ENCODE measurements at places on chromosomes 11 and 22.

- no peak overlapping the region for H3K27ac ChIP-seq
- no peaks in the 10 kb centered on the region for H3K27me3 ChIP-seq
- DNase-seq = no peak
- no peak overlapping the region for H3K4me3 ChIP-seq
- H3K36me3 ChIP-seq = no peaks in the 10 kb centered on the region
These were observed 1323.8 kb downstream of the BRD1 start for GRCh38 chr22:48503876-48504275.

DNA sequence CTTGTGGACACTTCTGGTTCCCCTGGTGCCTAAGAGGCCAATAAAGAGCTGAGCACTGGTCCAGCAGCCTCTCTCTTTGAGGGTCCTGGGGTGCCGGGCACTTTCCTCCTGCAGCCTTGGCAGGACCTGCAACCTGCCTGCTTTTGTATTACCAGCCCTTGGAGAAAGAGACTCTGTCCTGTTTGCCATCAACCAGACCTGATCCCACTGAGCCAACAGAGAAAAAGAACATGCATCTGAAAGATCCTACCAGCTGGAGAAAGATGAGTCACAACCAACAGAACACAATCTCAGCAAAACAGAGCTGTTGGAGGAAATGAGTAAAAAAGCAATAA, 321.0 kb downstream of the DDX10 start:
- no peaks in the 10 kb centered on the region for H3K4me1 ChIP-seq
- no peaks in the 10 kb centered on the region for H3K27me3 ChIP-seq
- H3K4me3 ChIP-seq = no peak overlapping the region
- DNase-seq = no peak

- DNase-seq = no peak
- H3K27ac ChIP-seq = no peak overlapping the region
- no peaks in the 10 kb centered on the region for H3K27me3 ChIP-seq
- no peaks in the 10 kb centered on the region for H3K36me3 ChIP-seq
These were observed 122.3 kb downstream of the MSANTD4 start for GRCh38 chr11:105899772-105900171.

- no peak overlapping the region for H3K27ac ChIP-seq
- H3K4me1 ChIP-seq = no peaks in the 10 kb centered on the region
- H3K36me3 ChIP-seq = peaks cover 35% of the 10 kb centered on the region
- H3K27me3 ChIP-seq = no peaks in the 10 kb centered on the region
- H3K4me3 ChIP-seq = no peak overlapping the region
- no peak for DNase-seq
These were observed 19.5 kb downstream of the CLTCL1 start for GRCh38 chr22:19271856-19272535.

- H3K27ac ChIP-seq = no peak overlapping the region
- no peak overlapping the region for H3K4me3 ChIP-seq
- DNase-seq = no peak
- H3K36me3 ChIP-seq = no peaks in the 10 kb centered on the region
These were observed 22.6 kb upstream of the ISX start for GRCh38 chr22:35043252-35043933.

DNA sequence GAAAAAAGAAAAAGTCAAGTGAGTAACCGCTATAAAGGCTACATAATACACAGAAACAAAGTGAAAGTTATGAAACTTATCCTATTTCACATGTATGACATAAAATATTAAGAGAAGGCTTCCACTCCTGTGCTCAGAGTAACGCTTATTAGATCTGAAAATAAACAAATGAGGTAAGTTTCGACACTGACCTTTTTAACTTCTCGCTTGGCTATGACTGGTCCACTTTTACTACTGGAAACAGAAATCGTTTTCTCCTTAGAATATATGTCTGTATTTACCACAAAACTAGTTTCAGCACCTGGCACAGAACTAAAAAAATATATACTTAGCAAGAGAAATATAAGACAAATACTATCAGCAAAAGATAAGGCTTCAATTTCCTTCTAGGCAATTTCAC, 16.4 kb downstream of the FNBP4 start:
- no peaks in the 10 kb centered on the region for H3K4me1 ChIP-seq
- no peak overlapping the region for H3K27ac ChIP-seq
- H3K36me3 ChIP-seq = peaks cover 47% of the 10 kb centered on the region
- H3K4me3 ChIP-seq = no peak overlapping the region

DNA sequence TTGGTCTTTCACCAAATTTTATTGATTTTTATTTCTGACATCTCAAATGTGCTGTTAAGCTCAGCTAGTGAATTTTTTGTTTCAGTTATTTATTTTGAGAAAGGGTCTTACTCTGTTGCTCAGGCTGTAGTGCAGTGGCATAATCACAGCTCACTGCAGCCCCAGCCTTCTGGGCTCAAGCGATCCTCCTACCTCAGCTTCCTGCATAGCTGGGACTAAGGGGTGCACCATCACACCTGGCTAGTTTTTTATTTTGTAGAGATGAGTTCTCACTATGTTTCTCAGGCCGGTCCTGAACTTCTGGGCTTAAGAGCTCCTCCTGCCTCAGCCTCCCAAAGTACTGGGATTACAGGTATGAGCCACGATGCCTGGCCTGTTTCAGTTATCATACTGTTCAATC, 282.0 kb downstream of the SBF2 start:
- no peaks in the 10 kb centered on the region for H3K36me3 ChIP-seq
- H3K27me3 ChIP-seq = no peaks in the 10 kb centered on the region

DNA sequence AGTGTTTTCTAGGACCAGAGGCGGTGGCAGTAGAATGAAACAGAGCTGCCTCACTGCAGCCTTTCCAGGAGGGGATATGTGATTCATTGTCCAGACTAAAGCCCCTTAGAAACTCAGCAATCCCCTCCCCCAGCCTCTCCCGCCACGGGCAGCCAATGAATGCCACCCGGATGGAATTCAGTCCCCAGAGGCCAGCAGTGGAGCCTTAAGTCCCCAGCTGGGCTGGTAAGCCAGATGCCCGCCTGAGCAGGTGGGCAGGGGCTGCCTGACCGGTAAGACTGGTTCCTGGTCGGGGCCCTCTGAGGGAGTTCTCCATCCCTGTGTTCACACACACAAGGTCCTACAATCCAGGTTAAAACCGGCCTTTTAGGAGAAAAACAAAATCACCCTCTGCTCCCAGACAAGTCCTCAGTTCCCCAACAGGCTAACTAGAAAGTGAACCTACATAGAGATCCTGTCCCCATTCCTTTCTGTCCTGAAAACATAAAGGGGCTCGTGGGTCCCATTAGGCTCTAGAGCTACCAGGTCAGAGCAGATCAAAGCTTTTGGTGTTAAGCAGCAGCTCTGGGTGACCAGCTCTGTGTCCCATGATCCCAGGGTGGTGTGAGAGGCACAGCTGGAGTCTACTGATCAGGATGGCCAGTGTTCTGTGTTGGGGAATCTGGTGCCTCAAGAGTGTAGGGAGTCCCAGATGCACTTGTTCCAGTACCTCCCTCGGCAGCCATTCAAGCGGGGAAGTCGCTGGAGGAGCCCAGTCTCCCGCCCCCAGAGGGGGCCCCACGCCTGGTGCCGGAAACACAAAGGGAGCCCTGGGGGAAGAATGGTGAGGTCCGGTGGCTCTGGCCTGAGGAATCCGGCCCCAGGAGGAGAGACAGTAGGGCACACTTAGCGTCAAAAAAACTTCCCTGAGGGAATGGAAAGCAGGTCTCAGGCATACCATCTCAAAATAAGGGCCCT, 2.6 kb downstream of the PATZ1 start:
- peak overlapping the region; percentile 75 for H3K4me3 ChIP-seq
- peak overlapping the region; percentile 30 for H3K27ac ChIP-seq
- peaks cover 22% of the 10 kb centered on the region for H3K4me1 ChIP-seq
- no peaks in the 10 kb centered on the region for H3K27me3 ChIP-seq
- H3K36me3 ChIP-seq = no peaks in the 10 kb centered on the region

GRCh38 chr22:37330200-37331033, 48.1 kb downstream of the CYTH4 start:
- H3K27ac ChIP-seq = no peak overlapping the region
- no peaks in the 10 kb centered on the region for H3K36me3 ChIP-seq
- H3K4me3 ChIP-seq = no peak overlapping the region
- DNase-seq = no peak

DNA sequence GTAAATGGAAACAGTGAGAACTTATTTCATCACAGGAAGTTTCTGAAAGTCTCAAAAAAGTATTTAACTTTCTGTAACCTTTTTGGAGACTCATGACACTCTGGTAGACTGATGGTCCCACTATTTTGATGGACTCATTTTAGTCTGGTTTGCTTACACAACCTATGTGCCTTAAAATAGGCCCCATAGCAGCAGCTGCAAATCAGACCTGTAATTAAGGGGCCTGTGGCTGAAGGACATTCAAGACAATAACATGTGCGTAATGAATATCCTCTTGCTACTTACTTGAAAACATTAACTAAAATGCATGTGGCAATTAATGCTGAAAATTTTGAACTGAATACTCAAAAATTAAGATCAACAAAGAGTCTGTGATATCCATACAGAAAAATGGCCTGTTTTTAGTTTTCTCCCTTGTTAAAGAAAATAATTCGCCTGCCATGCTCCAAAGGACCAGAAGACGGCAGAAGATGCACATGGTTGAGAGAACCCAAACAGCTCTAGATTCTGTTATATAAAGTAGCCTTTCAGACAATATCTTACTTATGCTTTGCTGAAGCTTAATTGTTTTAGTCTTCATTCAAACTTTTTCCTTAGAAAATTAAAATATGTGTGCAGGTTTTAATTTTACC, 568.5 kb downstream of the KCNA4 start:
- no peak overlapping the region for H3K27ac ChIP-seq
- no peaks in the 10 kb centered on the region for H3K4me1 ChIP-seq
- H3K27me3 ChIP-seq = no peaks in the 10 kb centered on the region
- DNase-seq = no peak
- no peaks in the 10 kb centered on the region for H3K36me3 ChIP-seq
- no peak overlapping the region for H3K4me3 ChIP-seq

- no peak for DNase-seq
- no peaks in the 10 kb centered on the region for H3K36me3 ChIP-seq
- H3K4me1 ChIP-seq = no peaks in the 10 kb centered on the region
- no peak overlapping the region for H3K27ac ChIP-seq
- H3K27me3 ChIP-seq = no peaks in the 10 kb centered on the region
These were observed 39.6 kb downstream of the PARVB start for GRCh38 chr22:44063462-44064371.

- no peaks in the 10 kb centered on the region for H3K4me1 ChIP-seq
- H3K36me3 ChIP-seq = no peaks in the 10 kb centered on the region
- DNase-seq = no peak
These were observed 298.4 kb upstream of the PDGFD start for GRCh38 chr11:104462341-104462740.

DNA sequence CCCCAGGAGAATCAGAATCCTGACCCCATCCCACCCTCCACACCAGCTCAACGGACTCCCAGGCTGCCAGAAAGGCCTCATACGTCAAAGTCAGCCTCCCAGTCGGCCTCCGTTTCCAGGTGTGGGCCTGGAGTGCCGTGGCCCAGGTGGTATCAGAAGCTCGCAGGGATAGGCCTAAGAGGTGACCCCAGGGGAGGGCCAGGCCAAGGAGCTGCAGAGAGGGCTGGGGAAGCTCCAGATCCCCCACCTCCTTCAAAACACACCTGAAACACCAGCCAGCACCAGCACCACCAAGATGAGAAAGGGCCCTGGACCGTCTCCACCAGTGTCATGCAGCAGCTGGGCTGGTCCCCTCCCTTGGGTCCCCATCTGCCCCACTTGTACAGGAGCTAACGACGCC, 20.3 kb downstream of the ASCL2 start:
- no peak overlapping the region for H3K27ac ChIP-seq
- DNase-seq = no peak
- H3K4me3 ChIP-seq = no peak overlapping the region
- no peaks in the 10 kb centered on the region for H3K36me3 ChIP-seq

- no peaks in the 10 kb centered on the region for H3K36me3 ChIP-seq
- peak overlapping the region; percentile 7 for H3K27ac ChIP-seq
- no peak overlapping the region for H3K4me3 ChIP-seq
- H3K27me3 ChIP-seq = no peaks in the 10 kb centered on the region
These were observed 181.6 kb upstream of the POU2AF2 start for GRCh38 chr11:111063726-111064517.

DNA sequence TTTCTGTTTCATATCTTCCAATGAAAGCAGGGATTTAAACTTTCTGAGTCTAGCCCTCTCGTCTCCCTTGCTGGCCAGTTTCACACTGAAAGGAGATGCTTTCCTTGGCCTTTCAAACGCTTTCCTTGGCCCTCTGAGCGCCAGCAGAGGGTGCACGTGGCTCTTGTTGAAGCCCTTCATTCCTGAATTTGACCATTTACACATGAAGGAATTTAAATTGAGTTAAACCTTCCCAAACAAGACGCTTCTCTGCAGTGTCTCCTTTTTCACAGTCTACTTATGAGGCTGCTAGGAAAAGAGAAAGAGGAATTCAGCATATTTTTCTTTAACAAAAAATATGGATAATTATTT, 21.6 kb downstream of the NNMT start:
- no peak for DNase-seq
- H3K4me1 ChIP-seq = peaks cover 31% of the 10 kb centered on the region
- no peaks in the 10 kb centered on the region for H3K27me3 ChIP-seq
- H3K27ac ChIP-seq = peak overlapping the region; percentile 58
- no peaks in the 10 kb centered on the region for H3K36me3 ChIP-seq

DNA sequence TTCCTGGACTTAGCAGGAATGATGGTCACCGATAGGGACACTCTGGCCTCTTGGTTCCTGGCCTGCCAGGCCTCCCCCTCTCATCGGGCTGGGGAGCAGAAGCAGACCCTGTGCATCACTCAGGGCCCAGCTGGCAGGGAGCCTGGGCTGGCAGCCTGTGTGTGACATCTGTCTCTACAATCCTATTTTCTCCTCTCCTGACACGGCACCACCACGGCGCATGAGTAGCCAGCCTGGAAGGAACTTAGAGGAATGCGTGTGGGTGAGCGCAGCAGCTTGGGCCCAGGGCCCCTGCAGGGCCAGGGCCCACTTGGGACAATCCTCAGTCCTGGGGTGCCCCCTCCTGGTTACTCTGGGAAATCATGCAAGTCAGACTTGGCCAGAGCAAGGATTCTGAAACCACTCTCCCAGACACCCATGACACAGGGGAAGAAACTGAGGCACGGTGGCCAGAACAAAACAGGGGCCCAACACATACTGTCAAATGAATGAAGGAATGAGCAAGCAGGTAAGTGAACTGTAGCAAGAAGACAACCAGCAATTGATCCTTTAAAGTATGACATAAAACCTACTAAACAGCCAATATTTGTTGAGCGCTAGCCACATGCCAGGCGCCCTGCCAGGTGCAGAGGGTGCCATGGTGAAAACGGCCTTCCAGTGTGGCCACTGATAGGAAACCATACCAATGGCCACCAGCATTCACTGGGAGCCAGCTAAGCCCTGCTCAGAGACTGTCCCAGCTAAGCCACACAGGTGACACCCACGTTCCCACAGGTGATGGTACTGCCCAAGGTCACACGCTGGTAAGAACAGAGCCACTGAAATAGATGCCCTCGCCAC, 13.3 kb downstream of the RSPH14 start:
- peak; percentile 54 for DNase-seq
- H3K4me3 ChIP-seq = no peak overlapping the region
- H3K27me3 ChIP-seq = no peaks in the 10 kb centered on the region
- no peaks in the 10 kb centered on the region for H3K36me3 ChIP-seq
